ENCODE measurements at places on chromosomes 2 and 18.

GRCh38 chr2:29628862-29629261, 292.5 kb downstream of the ALK start:
- no peak for DNase-seq

DNA sequence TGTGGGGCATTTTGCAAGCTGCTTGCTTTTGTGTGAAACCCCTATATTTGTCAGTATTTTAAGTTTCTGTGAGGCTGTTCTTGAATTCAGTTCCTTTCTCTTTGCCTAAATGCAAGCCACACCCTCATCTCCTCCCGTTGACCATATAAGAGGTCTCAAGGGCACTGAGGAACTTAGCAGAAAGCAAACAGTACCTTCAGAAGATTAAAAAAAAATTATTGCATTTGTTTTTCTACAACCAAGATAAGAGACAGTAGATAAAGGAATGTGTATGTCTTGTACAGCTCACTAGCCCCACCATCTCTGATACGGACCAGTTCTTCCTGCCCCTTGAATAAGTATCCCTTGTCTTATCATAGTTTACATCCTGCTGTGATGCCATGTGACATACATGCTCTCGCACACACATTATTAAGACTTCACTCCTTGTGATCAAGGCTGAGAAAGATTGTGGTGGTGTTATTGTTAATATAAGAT, 64.2 kb downstream of the NPAS2 start:
- DNase-seq, result no peak

DNA sequence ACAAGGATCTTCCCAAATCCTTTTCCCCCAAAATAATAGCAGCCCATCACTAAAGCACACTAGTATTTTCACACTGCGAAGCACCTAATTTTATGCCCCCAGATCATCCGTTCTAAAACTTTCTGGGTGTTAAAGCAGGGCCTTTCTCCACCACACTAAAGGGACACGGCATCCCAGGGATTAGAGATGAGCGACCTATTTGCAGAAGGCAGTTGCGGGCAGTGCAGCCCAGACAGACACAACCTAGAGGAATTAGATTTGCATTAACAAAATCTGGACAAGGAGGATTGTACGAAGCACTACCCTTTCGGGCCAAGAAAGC, 402 bp downstream of the OSGEPL1 start:
- no peak for DNase-seq

GRCh38 chr18:73901566-73901965, 246.1 kb downstream of the FBXO15 start:
- DNase-seq, result no peak

DNA sequence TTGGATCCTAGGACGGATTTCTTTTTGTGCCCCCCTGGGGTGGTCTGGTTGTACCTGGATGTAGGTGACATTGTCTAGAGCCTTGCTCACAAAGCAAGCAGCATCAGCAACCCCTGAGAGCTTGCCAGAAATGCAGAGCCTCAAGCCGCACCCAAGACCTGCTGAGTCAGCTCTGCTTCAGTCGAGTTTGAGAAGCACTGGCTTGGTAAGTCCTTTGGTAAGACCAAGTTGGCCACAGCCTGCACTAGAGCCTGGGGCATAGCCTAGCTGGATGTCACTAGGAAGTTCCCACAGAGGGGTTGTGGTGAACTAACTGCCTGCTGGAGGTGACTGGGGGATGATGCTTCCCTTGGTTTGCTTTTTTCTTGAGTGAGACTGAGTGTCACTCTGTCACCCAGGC, 6.2 kb downstream of the ABCG5 start:
- DNase-seq, result no peak

GRCh38 chr2:232320443-232320803, 58.1 kb upstream of the ALPP start:
- DNase-seq, result no peak

- DNase-seq, result peak; percentile 77
Observed at GRCh38 chr2:102103992-102104871, 38.3 kb upstream of the IL1R1 start.

- no peak for DNase-seq
Observed at GRCh38 chr2:104859291-104859765, 5.4 kb downstream of the POU3F3 start.

Data from stimulated activated naive CD4-positive, alpha-beta T cell treated with Interleukin-2 at 50 U/mL for 16 hours (primary cell).